ENCODE measurements at places on chromosomes 1 and 21.

- no peak for DNase-seq
Measured at GRCh38 chr1:201693890-201694607, 134.9 kb upstream of the IPO9 start.

GRCh38 chr1:197041486-197042353 is 25.3 kb downstream of the F13B start:
- DNase-seq, result no peak

GRCh38 chr1:172588296-172589291 is 55.6 kb downstream of the SUCO start:
- DNase-seq, result no peak

- DNase-seq, result no peak
Measured at GRCh38 chr1:156684227-156684782, 7.1 kb upstream of the NES start.

DNA sequence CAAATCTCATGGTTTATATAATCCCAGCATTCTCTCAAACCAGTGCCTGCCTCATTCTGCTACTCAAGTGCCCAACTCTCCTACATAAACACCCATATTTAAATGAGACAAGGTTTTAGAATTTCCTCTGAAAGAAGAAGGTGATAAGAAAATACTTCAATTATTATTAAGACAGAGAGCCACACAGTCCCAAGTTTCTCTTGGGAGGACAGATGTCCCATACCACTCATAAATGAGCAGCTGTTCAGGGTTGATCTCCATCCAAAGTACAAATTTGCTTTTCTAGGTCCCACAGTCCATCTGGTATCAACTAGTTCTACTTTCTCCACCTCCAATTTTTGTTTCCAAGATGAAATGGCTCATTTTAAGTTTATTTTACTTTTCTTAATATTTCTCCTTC is 11.3 kb downstream of the DCAF8 start:
- no peak for DNase-seq

DNA sequence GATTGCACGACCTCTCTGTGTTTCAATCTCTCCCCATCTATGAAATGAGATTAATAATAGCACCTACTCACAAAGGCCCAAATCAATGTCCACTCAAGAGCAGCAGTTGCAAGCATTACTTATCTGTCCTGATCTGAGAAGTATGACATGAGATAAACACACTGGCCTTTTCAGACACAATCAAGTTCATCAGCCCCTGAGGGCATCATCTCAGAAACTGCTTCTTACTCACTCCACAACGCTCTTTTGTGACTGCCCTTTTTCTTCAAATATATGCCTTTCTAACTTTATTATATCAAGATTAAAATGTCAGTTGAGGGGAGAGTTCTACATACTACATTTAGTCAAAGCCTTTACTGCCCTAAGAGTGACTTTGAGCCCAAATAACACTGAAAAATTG is 371.9 kb upstream of the SPAG17 start:
- no peak for DNase-seq

GRCh38 chr1:245377854-245378253 is 223.1 kb downstream of the KIF26B start:
- no peak for DNase-seq

DNA sequence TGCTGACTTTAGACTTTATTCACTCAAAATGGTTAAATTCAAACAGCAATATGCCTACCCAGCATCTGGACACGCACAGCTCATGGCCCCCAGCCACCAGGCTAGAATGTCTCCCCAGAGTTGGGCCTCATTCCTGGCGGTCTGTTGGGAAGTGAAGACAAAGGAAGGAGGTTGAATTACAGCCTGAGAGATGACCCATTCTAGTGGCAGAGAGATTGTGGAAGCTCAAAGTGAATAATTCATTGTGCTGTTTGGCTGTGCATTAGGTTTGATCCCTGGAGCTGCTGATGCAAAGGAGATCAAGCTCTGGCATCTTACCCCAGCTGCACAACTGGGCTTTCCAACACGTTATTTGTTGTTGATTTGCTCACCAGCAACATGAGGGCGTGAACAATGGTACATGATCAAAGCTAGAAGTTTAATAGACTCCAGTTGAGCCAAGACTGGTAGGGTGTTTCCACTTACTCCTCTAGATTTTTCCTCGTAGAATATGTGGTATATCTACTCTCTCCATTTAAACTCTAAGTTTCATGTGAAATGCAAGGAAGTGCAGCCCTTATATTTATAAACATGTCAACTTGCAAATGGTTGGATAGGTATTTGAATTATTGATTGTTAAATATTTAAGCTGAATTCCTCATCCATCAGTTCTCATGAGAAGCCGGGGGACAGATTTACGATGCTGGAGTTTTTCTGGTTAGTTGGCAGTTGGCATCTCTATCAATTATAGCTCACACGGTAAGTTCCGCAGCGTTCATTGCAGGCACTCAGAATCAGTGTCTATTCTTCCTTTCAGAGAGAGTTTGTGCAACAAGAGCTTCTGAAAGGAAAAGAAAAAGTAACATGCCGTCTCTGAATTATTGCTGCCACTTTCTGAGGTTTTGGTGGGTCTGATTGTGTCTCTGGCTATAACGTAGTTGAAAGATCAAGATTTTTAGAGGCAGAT is 222.7 kb downstream of the TM2D1 start:
- no peak for DNase-seq

Data from stimulated activated CD8-positive, alpha-beta memory T cell treated with anti-CD3 and anti-CD28 coated beads, Interleukin-4, amount 100 ng/mL, for 4 hours (primary cell).